Camera-type eye (tissue), 1 donor: ENCODE measurements at places on chromosomes 11 and 22. TPM values are rescaled to one million over a fixed set of nuclear protein-coding genes. Genes with fewer than 3 reads are reported as not detected.

The ST14 gene
- total RNA-seq: 3.8 TPM

The GRAMD1B gene
- 92.0 TPM for total RNA-seq

The THRSP gene
- total RNA-seq: 3.8 TPM

The LRRC56 gene
- 1.2 TPM for total RNA-seq

The GGT1 gene
- total RNA-seq: 6.3 TPM

The RFPL1 gene
- not detected for total RNA-seq

The NXPE1 gene
- total RNA-seq: not detected

The OR52E8 gene
- total RNA-seq: not detected

The SNAP29 gene
- total RNA-seq: 12.3 TPM

The VSIG10L2 gene
- total RNA-seq: not detected

The SPI1 gene
- 5.4 TPM for total RNA-seq

The ANGPTL5 gene
- 0.93 TPM for total RNA-seq

The SLC25A18 gene
- total RNA-seq: 0.71 TPM

The DEFB131B gene
- not detected for total RNA-seq

The MRGPRX4 gene
- not detected for total RNA-seq

The NRIP3 gene
- total RNA-seq: 8.1 TPM

The CBLIF gene
- not detected for total RNA-seq
